ENCODE measurements at places on chromosomes 2 and 18.

DNA sequence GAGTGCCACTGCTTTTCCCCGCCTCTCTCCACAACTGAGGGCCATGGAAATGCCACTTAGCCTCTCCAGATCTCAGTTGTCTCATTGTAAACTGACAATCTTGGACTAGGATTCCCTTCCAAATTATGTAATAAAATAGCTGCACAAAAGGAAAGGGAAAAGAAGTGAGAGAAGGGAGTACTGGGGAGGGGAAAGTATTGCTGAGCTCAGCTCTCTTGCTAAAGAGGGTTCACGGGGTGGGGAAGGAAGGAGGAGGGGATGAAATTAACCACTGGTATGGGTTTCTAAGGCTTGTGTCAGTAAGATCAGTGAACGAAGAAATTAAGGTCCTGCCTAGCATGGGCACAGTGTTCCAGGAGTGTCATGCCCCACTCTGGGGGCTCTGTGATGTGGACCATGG is 417.3 kb downstream of the TGIF1 start:
- no peak for DNase-seq

DNA sequence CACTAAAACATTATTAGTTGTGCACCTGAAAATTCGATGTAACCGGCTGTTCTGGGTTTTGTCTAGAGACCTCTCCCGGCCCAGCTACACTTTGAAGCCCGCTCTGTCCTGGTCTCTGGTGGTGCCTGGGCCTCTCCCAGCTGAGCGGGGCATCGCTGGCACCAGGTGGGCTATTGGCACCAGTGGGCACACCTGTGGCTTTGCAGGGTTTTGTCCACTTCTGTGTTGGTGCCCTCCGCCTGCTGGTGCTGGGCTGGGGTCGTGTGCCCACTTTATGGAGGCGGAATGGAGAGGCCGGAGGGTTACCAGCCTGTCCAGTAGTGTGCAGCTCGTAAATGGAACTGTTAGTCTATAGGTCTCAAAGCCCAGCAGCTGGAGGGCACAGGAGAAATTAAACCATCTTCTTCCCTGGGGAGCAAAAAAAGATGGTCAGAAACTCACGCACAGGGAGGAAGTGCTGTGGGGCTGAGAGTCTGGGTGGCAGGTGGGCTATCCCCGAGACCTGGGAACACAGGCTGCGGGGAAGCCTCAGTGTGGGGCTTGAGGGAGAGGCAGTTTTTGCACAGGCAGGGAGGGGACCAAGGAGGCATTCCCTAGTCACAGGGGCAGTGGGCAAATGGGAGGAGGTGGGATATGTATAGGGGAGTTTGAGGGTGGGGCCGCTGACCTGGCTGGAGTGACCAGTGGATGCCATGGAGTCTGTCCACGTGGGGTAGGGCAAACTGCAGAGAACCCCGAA is 30.4 kb downstream of the SH3BP4 start:
- no peak for DNase-seq

- no peak for DNase-seq
These were observed 435.6 kb upstream of the REG3G start for GRCh38 chr2:78589871-78590270.

GRCh38 chr2:85584857-85585780 is 888 bp downstream of the VAMP5 start:
- no peak for DNase-seq

DNA sequence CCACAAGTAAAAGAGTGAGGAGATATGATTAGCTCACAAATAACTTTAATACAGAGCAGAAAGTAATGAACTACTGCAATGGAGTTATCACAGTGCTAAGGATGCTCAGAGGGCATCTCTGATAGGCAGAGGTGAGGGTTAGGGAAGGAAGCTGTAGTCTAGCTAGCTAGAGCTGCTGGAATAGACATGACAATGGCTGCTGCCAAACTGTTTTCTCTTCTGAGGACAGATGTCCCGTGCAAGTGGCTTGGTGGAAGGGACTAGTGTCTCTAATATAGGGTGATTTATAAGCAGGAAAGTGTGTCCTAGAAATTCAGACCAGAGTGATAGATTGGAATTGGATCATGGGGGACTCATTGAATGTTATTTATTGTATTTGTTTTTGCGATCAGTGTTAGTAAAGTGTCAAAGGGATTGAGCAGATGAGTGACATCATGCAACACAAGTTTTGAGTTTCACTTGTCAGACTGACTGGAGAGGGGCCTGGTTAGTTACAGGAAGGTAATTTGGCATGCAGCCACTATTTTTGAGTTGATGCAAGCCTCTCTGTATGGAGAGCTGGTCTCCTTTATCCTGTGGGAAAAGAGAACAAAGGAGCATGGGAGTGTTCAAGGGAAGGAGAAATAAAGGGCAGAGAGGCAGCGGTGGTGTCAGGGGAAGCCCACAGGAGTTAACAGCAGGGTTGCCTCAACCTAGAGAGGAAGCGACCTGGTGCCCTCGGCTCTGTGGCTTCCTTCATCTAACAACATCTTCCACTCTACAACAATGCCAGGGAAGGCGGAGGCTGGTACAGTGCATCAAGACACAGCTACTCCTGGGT is 1.9 kb downstream of the CTLA4 start:
- DNase-seq = peak; percentile 69

- no peak for DNase-seq
These were observed 149.4 kb downstream of the SP3 start for GRCh38 chr2:173815772-173816171.

GRCh38 chr2:42359304-42359964 is 1.6 kb downstream of the COX7A2L start:
- DNase-seq = peak; percentile 12

- no peak for DNase-seq
These were observed 96.7 kb upstream of the SLC39A10 start for GRCh38 chr2:195560209-195560895.

DNA sequence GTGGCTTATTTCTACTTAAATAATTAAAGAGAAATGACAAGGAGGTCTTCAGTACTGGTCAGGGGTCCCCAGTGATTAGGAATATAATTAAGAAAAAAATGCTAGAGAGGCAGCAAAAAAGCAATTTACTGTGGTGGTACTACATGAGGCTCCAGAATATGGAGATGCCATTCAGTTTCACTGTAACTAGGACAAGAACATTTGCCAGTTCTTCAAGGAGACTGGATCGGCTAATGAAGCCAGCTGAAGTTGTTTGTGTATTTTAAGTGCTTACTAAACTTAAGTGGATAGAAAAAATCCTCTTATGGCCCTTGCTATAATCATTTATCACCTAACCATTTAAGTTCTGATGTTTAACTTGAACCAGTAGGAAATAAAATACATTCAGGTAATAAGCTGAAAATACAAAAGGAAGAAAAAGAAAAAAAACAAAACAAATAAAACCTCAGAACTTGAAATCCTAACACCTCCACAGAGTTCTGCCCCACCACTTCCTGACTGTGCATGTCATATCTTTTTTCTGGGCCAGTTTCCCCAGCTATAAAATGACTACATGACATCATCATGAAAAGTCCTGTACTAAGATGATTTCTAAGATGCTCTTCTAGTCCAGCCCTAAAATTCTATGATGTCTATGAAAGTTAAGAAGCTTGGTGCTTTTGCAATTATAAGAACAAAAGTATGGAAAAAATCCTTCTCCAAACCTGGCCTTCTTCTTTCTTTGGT is 98.0 kb downstream of the TRABD2A start:
- DNase-seq = peak; percentile 76

- no peak for DNase-seq
These were observed 479.7 kb upstream of the RAB6C start for GRCh38 chr2:129499747-129500146.

DNA sequence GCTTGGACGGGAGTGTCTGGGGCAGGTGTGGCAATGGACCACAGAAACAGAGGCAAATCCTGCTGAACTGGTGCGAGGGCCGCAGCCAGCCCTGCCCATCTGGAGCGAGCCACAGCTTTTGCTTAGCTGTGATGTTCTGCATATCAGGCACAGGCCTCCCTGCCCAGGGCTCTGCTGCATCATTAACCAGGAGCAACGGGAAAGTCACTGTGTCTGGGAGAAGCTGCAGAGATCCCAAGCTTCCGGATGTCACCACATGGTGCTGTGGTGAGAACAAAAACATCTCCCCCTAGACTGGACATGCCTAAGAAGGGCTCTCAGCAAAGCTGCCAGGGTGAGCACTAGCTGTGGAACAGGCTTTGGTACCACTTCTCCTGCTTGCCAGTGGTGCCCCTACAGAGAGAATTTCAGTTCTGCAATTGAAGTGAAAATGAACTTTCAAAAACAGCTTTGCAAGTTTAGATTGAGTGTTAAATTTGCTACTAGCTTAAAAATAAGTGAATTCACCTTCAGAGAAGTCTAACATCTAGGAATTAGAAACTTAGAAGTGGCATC is 172.9 kb upstream of the MYT1L start:
- no peak for DNase-seq

GRCh38 chr2:143930891-143931290 is 589.0 kb downstream of the ZEB2 start:
- DNase-seq = no peak

- no peak for DNase-seq
These were observed 9.4 kb downstream of the CTIF start for GRCh38 chr18:48548011-48548771.

DNA sequence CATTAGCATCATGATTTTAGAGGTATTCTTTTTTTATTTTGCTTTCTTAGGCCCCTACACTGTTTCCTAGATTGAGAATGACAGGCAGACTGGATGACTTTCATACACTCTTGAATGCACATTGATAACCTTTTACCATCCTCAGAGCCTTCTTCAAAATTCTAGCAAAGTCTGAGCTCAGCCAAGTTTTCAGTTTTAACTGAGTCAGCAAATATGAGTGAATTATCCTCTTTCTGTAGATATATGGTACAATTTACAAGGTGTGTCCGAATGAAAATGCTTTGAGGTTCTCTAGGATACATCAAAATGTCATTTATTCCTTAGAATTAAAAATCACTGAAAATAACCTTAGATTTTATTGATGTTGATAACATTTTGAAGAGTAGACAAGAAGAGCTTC is 1038.2 kb upstream of the POU3F3 start:
- DNase-seq = no peak

GRCh38 chr2:177295484-177295883 is 31.0 kb upstream of the NFE2L2 start:
- no peak for DNase-seq

DNA sequence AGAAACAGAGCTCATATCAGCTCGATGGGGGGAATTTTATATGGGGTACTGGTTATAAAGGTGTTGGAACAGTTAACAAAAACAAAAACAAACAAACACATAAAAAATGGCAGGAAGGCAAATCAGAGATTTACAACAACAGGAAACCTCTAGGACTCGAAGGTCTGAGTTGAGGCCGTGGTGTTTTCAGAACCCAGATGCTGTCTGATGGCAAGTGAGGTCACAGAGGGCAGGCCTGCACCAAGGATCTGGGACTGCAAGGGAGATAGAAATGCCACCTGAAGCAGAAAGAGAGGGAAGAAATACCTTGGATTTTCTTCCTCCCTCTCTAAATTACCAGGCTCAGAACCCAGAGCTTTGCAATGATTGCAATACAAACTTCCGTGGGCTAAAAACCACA is 429.5 kb downstream of the ZNF521 start:
- no peak for DNase-seq

GRCh38 chr2:230085201-230085600 is 16.5 kb upstream of the SLC16A14 start:
- no peak for DNase-seq

- no peak for DNase-seq
These were observed 269.0 kb downstream of the TCF4 start for GRCh38 chr18:55318951-55319441.

DNA sequence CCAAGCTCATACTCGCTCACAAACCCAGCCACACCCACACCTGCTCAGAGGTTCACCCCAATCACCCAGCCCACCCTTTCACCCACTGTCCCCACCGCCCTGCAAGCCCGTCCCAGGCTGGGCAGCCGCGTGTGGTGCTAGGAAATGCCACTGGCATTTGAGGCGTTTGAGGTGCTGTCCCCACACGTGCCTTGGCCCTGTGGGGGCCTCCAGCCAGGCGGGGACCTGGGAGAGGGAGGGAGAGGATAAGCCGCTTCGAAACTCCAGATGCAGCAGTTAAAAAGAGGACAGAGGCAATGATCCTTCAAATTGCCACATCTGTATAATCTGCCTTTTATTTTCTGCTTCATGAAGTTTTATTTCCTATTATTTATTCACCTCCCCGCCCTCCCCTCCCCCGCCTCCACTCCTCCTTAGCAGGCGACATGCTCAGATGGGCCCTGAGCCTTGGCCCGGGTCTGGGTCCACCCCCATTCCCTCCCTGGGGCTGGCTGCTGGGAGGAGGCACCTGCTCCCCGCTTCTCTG is 35.9 kb downstream of the PSD4 start:
- no peak for DNase-seq

DNA sequence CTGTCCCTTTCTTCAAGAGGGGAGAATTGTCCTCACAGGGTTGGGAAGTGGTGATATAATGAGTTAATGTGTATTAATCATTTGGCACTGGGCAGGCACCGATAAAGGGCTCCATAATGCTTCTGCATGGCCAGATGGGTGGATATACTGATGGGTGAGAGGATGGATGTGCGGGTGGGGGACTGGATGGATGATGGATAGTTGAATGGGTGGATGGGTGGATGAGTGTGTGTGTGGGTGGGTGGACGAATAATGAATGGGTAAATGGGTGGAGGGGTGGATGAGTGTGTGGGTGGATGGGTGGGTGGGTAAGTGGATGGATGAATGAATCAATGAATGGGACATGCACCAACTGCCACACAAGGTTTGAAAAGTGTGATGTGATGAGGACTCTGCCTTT is 127.2 kb downstream of the ACKR3 start:
- DNase-seq = no peak

DNA sequence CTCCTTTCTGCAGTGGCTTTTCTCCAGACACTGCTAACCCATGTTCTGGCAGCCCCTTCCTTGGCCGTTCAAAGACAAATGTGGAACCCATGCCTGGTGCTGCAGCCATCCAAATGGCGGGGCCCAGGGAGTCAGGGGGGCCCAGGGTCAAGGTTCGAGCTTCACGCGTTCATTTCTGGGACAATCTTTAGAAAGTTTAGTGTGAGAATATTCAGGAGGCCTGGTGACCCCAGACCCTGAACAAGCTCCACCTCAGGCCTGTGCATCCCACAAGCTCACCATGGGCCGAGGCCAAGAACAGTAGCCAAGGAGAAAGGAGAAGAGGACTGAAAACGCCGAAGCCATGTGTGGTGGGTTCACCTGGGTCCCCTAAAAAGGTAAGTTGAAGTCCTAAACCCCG is 54.4 kb downstream of the ANKMY1 start:
- DNase-seq = no peak

DNA sequence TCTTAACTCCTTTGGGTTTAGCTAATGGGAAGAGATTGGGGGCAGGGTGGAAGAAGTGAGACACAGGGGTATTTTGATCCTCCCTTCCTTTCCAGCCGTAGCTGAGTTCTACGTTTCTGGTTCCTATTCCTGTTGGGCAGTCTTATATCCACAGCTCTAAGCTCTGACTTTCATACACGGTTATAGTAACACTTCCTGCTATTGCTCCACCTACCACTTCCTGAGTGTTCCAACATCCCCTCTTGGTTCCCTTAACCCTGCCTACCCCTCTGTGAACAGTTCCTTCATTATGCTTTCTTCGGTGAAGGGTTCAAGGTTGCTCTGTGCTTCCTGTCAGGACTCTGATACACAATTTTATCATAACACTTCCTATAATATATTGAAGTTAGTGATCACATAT is 205.1 kb downstream of the DNAH7 start:
- no peak for DNase-seq

- DNase-seq = peak; percentile 17
These were observed 583 bp downstream of the CERS6 start for GRCh38 chr2:168456521-168457189.

GRCh38 chr2:45987856-45988255 is 309.4 kb upstream of the EPAS1 start:
- no peak for DNase-seq

- DNase-seq = no peak
These were observed 65.3 kb downstream of the SLC40A1 start for GRCh38 chr2:189515264-189515663.
